SJSA1 (cell line): ENCODE measurements at places on chromosomes 2 and 18.
A peak's percentile ranks its signal among the peaks of the same experiment; 100 is the strongest.

DNA sequence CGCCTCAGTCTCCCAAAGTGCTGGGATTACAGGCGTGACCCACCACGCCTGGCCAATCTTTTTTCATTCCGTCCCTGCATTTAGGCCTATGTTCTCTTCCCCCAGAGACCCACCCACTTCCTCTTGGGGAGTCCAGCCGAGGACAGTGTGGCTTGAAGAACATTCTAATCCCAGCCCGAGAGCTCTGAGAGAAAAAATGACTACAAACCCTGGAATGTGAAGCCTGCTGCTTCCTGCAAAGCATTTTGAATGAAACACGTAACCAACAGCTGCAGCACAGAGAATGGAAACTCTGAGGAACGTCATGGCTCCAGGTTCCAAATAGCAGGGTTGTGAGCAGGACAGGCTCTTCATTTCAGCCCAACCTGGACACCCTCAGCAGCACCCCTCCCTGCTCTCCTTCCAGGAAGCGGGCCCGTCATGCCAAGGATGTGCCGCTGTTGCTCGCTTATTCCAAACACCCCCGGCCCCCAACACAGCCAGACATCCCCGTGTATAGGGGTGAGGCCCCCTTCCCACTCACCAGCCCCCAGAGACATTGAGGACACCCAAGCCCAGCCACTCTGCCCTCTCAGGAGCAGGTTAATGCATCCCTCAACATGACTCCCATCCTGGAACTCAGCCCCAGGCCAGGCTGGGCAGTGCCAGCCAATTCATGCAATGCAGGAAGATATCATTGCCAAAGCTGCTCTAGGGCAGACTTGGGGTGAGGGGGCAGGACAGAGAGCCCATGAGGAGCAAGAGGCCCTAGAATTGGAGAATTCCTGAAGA is 139.8 kb downstream of the ZFP36L2 start:
- no peak overlapping the region for H3K4me3 ChIP-seq
- peak overlapping the region; percentile 93 for H3K27ac ChIP-seq
- DNase-seq, result peak; percentile 96
- H3K27me3 ChIP-seq, result no peaks in the 10 kb centered on the region
- peaks cover 81% of the 10 kb centered on the region for H3K4me1 ChIP-seq
- H3K36me3 ChIP-seq, result no peaks in the 10 kb centered on the region

DNA sequence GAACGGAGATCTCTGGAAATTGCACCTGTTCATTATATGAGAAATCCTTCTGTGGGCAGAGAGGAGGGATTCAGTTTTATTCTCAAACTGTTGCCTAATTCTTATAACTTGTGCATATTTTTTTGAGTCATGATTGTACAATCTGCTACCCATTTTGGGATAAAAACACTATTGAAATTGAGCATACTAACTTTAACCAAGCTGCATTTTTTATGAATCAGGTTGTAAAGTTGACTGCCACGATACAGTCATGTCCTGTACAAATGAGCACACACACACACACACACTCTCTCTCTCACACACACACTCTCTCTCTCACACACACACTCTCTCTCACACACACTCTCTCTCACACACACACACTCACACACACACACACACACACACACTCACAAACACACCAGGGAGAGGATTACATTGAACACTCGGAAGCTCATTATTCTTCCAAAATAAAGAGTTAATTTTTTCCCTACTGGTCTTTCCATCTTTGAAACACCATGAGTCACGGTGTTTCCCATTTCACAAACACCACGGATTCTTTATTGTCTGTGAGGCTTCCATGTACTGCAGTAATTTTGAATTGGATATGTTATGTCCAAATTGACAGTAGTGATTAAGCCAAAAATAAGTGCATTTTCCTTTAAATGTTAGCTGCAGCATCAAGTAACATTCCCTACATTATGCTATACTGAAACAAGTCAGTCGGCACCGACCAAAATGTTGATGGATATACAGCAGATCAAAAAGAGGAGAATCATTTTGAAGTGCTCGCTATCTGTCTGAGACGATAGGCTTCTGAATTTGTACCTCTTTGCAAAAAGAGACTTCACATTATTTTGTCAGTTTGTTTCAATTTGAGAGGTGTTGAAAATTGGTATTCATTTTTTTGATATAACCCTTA is 216.9 kb downstream of the ARHGAP15 start:
- no peak overlapping the region for H3K27ac ChIP-seq
- no peaks in the 10 kb centered on the region for H3K36me3 ChIP-seq

DNA sequence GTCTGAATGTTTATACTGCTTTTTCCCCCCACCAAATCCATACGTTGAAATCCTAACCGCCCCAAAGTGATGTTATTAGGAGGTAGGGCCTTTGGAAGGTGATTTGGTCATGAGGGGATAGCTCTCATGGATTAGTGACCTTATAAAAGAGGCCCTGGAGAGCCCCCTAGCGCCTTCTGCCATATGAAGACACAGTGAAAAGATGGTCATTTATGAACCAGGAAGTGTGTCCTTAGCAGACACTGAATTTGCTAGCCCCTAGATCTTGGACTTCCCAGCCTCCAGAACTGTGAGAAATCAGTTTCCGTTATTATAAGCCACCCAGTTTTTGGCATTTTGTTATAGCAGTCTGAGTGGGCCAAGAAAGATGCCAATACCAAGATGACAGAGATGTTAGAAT is 7.2 kb upstream of the TSN start:
- no peak overlapping the region for H3K27ac ChIP-seq
- DNase-seq, result no peak
- H3K4me1 ChIP-seq, result peaks cover 9% of the 10 kb centered on the region

- H3K27me3 ChIP-seq, result peaks cover 51% of the 10 kb centered on the region
- H3K4me3 ChIP-seq, result no peak overlapping the region
- H3K36me3 ChIP-seq, result no peaks in the 10 kb centered on the region
- H3K4me1 ChIP-seq, result no peaks in the 10 kb centered on the region
- H3K27ac ChIP-seq, result no peak overlapping the region
These were observed 127.0 kb upstream of the BCL2L11 start for GRCh38 chr2:110993557-110994231.

GRCh38 chr2:41413813-41414485 is 633.9 kb upstream of the PKDCC start:
- no peak overlapping the region for H3K4me3 ChIP-seq
- no peaks in the 10 kb centered on the region for H3K4me1 ChIP-seq

DNA sequence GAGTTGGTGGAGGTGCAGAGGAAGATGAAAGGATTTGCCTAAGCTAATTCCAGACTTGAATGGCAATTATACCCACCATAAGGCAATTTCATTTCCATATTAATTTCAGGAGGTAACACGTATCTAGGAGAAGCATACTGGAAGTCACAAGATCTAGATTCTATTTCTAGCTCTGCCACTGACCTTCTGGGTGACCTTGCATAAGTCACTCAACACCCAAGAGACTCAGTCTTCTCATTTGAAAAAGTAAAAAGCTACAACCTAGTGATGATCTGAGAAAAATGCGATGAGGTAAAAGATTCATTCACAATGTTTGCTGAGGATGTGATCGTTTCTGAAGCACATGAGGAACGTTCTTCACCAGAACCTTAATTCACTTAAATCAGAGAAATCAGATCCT is 55.9 kb downstream of the GRB14 start:
- DNase-seq, result no peak
- H3K36me3 ChIP-seq, result no peaks in the 10 kb centered on the region
- no peak overlapping the region for H3K27ac ChIP-seq

GRCh38 chr18:7754725-7755181 is 187.6 kb downstream of the PTPRM start:
- DNase-seq, result no peak
- H3K27me3 ChIP-seq, result no peaks in the 10 kb centered on the region
- H3K36me3 ChIP-seq, result no peaks in the 10 kb centered on the region
- H3K27ac ChIP-seq, result no peak overlapping the region
- H3K4me3 ChIP-seq, result no peak overlapping the region

GRCh38 chr2:43358410-43359201 is 132.2 kb upstream of the ZFP36L2 start:
- no peaks in the 10 kb centered on the region for H3K27me3 ChIP-seq
- no peaks in the 10 kb centered on the region for H3K36me3 ChIP-seq
- peaks cover 11% of the 10 kb centered on the region for H3K4me1 ChIP-seq
- DNase-seq, result no peak
- no peak overlapping the region for H3K4me3 ChIP-seq

DNA sequence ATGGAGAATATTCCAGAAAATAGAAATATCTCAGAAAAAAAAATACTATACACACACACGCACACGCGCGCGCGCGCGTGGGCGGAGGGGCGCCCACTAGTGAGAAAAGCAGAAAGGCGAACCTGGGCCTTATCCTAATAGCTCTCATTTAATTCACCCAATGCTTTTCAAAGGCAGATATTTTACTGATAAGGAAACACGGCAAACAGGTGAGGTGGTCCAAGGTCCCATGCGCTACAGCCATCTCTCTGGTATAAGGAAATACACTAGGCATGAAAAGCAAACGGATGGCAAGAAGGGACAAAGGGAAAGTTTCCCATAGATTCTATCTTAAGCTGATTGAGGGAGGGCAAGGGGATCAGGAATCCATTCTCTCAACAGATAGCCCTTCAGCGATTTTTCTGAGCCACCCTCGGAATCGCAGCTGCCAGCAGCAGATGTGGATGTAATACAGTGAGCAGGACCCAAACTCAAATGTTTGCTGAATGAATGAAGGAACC is 136.7 kb downstream of the TMEM247 start:
- peaks cover 18% of the 10 kb centered on the region for H3K4me1 ChIP-seq
- H3K4me3 ChIP-seq, result peak overlapping the region; percentile 80
- DNase-seq, result no peak

GRCh38 chr2:197309691-197310231 is 819 bp downstream of the ANKRD44 start:
- no peak for DNase-seq
- H3K4me3 ChIP-seq, result peak overlapping the region; percentile 89
- no peak overlapping the region for H3K27ac ChIP-seq
- peaks cover 3% of the 10 kb centered on the region; the same call in 1 of the 2 replicates for H3K36me3 ChIP-seq

DNA sequence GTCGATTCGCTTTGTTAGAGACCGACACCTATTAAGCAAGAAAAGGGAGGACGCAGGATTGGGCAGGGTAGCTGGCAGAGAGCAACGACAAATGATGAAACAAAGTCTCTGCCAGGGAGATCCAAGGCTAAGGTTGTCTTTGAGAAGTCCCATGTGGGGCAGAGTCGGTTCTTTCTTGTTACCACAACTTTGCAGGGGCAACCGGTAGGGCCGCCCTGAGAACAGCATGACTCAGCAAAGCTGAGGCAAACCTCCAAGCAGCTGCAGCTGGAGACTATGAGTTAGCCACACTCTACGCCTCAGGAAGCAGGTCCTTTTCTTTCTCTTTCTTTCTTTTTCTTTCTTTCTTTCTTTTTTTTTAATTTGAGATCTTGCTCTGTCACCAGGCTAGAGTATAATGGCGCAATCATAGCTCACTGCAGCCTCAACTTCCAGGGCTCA is 452.3 kb upstream of the ID2 start:
- peak; percentile 27 for DNase-seq
- no peak overlapping the region for H3K4me3 ChIP-seq
- H3K36me3 ChIP-seq, result no peaks in the 10 kb centered on the region
- H3K27me3 ChIP-seq, result no peaks in the 10 kb centered on the region
- H3K27ac ChIP-seq, result no peak overlapping the region
- H3K4me1 ChIP-seq, result 0 out of 2 replicates have a peak, but pooled peaks cover 6% of the 10 kb centered on the region

DNA sequence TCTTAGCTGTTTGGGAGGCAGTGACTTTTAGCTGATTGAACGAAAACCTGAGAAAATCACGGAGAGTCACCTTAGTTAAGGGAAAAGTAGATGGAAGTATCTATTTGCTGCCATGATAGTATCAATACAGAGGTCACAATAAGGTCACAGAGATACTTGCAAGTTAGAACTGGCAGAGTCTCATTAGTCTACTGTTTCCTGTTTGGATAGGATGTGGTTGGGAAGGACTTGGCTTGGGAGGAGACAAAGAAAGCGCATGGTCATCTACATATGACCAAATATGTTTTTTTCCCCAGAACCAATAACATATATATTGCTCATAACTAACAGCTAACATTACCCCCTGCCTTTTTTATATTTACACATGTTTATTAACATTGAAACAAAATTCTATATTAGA is 78.4 kb upstream of the AQP4 start:
- no peaks in the 10 kb centered on the region for H3K4me1 ChIP-seq
- no peaks in the 10 kb centered on the region for H3K36me3 ChIP-seq
- H3K4me3 ChIP-seq, result no peak overlapping the region
- H3K27me3 ChIP-seq, result no peaks in the 10 kb centered on the region
- DNase-seq, result no peak
- H3K27ac ChIP-seq, result no peak overlapping the region

DNA sequence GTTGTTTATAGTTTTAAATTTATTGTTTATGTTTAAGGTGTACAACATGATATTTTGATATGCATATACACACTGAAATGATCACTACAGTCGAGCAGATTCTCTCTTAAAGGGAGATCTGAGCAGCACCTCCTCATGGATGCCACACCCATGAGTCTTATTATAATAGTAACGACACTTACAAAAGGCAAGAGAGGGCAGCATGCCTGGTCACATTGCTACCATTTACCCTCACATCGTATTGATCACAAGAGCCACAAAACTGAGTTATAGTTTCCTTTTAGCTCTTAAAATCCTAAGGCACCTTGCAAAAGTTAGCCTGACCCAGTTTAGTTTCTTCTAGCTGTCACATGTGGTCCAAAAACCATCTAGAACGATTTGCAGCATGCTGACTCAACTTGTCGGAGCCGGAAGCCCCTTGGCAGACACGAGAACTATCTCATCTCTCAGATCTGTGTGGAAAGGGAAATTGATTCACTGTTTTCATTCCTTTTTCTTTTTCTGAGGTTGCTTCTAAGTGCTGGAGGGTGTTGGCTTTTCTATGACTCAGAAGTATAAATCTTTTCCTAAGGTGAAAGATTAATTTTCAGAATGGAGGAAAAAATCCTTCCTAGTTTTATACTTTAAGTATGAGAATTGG is 85.3 kb downstream of the CDC42EP3 start:
- H3K27me3 ChIP-seq, result no peaks in the 10 kb centered on the region
- H3K36me3 ChIP-seq, result no peaks in the 10 kb centered on the region
- H3K4me3 ChIP-seq, result no peak overlapping the region
- H3K27ac ChIP-seq, result peak overlapping the region; percentile 29
- H3K4me1 ChIP-seq, result peaks cover 80% of the 10 kb centered on the region

GRCh38 chr2:54624591-54625071 is 98.8 kb upstream of the EML6 start:
- no peak overlapping the region for H3K27ac ChIP-seq
- DNase-seq, result no peak
- peaks cover 7% of the 10 kb centered on the region for H3K4me1 ChIP-seq
- H3K27me3 ChIP-seq, result no peaks in the 10 kb centered on the region
- peaks cover 97% of the 10 kb centered on the region for H3K36me3 ChIP-seq
- H3K4me3 ChIP-seq, result no peak overlapping the region

GRCh38 chr2:241271706-241272302 is 43.7 kb downstream of the HDLBP start:
- DNase-seq, result peak; percentile 78
- H3K4me1 ChIP-seq, result peaks cover 35% of the 10 kb centered on the region
- peaks cover 50% of the 10 kb centered on the region for H3K36me3 ChIP-seq
- H3K27me3 ChIP-seq, result no peaks in the 10 kb centered on the region
- peak overlapping the region; percentile 97 for H3K4me3 ChIP-seq
- H3K27ac ChIP-seq, result peak overlapping the region; percentile 81

- H3K27me3 ChIP-seq, result no peaks in the 10 kb centered on the region
- peaks cover 11% of the 10 kb centered on the region for H3K4me1 ChIP-seq
- no peak overlapping the region for H3K4me3 ChIP-seq
These were observed 16.6 kb upstream of the CEP68 start for GRCh38 chr2:65039640-65040039.

GRCh38 chr2:11257078-11257477 is 87.4 kb downstream of the ROCK2 start:
- H3K27me3 ChIP-seq, result no peaks in the 10 kb centered on the region
- H3K36me3 ChIP-seq, result peaks cover 16% of the 10 kb centered on the region
- no peak for DNase-seq
- H3K4me3 ChIP-seq, result no peak overlapping the region
